ENCODE measurements at places on chromosomes 6 and 20.

GRCh38 chr6:72522735-72523141 is 99.1 kb upstream of the KCNQ5 start:
- no peak for DNase-seq

- DNase-seq: peak; percentile 41
Measured at GRCh38 chr6:45419571-45420082, 41.9 kb upstream of the SUPT3H start.

GRCh38 chr6:167778497-167779128 is 48.1 kb upstream of the AFDN start:
- no peak for DNase-seq

GRCh38 chr20:35541118-35541782 is 628 bp upstream of the ERGIC3 start:
- DNase-seq: no peak

- DNase-seq: no peak
Measured at GRCh38 chr6:49835140-49835539, 31.2 kb downstream of the CRISP1 start.

- no peak for DNase-seq
Measured at GRCh38 chr6:145032562-145033145, 702.7 kb downstream of the EPM2A start.

- peak; percentile 57 for DNase-seq
Measured at GRCh38 chr20:63178889-63179686, 36.8 kb downstream of the YTHDF1 start.

GRCh38 chr6:111276736-111277135 is 189.4 kb downstream of the SLC16A10 start:
- no peak for DNase-seq

DNA sequence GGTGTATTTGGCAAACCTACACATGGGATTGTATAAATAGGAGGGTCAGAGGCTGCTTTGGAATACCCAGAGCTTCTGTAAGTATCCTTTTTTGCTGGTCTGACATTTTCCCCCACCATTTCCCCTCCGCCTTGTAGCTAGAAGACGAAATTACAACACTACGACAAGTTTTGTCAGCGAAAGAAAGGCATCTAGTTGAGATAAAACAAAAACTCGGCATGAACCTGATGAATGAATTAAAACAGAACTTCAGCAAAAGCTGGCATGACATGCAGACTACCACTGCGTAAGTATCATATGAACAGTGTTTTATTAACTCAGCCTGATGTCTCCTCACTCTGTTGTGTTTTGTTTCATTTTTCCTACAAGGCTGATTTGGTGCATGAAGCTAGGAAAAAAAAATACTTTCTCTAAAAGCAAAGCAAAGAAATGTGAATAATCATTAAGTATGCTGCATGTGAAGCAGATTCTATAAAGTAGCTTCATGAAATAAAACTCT is 72.7 kb downstream of the HDDC2 start:
- no peak for DNase-seq

GRCh38 chr20:33079259-33079658 is at the start of gene BPIFB4:
BPIFB4 (plus strand) TSS chr20:33079643; CDS start chr20:33081527, 1,884 bp downstream.
- DNase-seq: no peak

GRCh38 chr20:1166948-1167720 is 17.6 kb downstream of the TMEM74B start:
- no peak for DNase-seq

GRCh38 chr6:135851442-135852271 is at the start of gene PDE7B:
PDE7B (plus strand) TSS chr6:135851701.
- DNase-seq: no peak

GRCh38 chr6:137001299-137001976 is 43.3 kb downstream of the IL20RA start:
- no peak for DNase-seq

DNA sequence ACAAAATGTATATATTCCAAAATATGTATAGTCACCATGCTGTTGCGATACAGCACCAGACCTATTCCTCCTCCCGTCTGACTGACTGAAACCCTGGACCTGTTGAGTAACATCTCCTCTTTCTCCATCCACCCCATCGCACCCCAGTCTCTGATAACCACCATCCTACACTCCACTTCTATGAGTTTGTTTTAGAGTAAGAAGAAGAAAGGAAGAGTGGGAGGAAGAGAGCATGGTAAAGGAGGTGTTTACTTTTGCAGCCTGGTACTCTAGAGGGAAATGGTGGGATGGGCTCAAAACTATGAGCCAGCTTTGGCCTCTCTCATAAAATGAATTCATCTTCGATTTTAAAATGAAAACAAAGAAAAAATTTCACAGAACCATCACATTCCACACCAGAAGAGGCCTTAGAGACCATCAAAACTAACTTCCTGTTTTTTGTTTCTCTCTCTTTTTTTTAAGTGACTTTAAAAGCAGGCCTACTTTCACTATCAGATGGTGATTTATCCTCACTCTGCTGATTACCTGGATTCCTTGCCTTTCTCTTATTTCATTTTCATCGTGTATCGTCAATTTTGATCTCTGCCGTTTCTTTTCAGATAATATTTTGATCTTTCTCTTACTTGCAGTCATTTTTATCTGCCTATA is 16.8 kb upstream of the FUCA2 start:
- DNase-seq: no peak

DNA sequence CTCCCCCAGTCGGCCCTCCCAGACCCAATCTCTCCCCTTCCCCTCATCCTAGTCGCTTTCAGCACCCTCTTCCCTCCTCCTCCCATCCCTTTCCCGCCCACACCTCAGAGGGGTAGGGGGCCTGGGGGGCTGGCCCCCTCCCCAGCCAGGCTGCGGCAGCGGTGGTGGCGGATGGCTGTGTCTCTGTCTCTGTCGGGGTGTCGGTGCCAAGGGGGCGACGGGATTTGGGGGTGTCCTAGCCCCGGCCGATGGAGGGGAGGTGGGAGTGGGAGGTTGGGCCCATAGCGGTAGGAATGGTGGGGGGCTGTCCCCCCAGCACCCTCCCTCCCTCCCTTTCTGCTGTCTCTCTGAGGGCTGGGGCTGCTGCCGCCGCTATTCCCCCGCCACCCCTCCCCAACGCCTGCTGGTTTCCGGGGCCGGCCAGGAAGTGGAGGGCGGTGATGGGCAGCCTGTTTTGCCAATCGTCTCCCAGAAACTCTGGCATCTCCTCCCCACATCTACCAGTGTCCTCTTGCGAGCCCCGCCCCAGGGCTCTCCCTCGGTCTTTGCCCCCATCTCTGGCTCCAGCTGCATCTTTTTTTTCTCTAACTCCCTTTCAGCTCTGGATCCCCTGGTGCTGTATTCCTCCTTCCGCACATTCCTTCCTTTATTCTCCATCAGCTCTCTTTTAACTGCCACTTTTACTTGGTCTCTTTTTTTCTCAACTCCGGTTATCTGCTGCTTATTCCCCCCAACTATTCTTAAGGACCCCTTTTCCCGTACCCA is at the start of gene AGPAT1:
Gene AGPAT1, minus strand, starts transcription at position 374 of the 765 bp plus-strand sequence. CDS start 4,588 bp downstream, outside the sequence.
- peak; percentile 98 for DNase-seq

DNA sequence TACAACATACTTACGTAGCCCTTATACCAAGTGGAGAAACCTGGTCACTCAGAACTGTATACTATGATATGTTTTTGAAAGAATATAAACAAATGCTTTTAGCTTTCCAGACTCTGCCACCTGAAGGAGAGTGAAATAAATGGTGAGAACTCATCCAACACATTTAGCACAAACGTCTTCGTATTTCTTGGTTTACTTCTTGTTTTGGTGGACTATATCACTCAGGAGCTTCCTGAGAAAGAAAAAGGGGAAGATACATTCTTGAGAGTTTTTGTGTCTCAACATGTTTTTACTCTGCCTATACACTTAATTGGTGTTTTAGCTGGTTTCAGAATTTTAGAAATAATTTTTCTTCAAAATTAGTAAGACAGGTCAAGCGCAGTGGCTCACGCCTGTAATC is 19.4 kb upstream of the CTAGE9 start:
- no peak for DNase-seq

GRCh38 chr6:30452736-30453507 is 36.4 kb upstream of the HLA-E start:
- no peak for DNase-seq

DNA sequence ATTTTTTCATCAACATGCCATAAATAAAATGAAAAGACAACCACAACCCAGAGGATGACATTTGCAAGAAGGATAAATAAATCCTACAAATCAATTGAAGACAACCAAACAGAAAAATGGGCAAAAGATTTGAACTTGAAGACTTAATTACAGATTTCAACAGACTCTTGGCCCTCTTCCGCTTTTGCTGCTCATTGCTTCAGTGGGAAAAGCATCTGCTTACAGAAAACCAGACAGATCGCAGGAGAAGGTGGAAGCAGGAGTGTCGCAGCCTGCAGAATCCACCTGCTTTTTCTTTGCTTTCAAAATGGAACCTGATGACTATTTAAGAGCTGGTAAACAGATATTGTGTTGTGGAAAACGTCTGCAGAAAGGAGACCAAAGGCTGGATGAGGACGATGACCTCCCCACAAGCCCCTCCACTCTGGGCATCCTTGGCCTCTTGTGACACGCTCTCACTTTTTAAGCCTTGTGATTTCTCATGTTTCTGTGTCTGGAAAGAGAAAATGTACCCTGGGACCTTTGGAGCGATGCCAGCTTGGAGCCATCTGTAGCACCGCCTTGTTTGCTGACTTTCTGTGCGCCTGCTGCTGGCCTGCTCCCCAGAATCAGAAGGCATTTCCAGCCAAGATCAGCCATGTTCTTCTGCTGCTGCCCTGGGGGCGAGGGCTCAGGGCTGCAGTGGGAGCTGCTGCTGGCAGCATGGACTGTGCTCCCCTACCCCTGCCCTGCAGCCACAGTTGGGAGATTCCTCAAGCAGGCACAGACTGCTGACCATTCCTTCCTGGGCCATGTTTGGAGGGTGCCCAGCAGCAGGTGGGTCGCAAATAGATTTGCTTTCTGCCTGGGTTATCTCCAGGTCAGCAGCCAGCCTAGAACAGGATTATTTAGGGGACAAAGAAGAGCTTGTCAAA is 3.6 kb upstream of the CSTL1 start:
- DNase-seq: no peak

GRCh38 chr6:123640567-123641187 is 3.9 kb upstream of the TRDN start:
- DNase-seq: no peak

DNA sequence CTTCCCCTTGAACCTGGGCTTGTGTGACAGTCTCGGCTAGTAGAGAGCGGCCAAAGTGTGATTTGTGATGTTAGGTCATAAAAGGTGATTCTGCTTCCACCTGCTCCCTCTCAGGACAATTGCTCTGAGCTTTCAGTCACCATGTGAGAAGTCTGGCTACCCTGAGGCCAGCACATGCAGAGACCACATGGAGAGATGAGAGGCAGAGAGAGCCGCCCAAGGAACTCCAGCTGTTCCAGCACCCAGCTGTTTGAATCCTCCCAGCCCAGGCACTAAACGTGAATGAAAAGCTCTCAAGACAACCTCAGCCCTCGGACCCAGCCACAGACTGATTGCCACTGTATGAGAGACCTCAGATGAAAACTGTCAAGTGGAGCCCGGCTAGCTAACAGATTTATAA is 143.4 kb upstream of the EEF1E1 start:
- no peak for DNase-seq

DNA sequence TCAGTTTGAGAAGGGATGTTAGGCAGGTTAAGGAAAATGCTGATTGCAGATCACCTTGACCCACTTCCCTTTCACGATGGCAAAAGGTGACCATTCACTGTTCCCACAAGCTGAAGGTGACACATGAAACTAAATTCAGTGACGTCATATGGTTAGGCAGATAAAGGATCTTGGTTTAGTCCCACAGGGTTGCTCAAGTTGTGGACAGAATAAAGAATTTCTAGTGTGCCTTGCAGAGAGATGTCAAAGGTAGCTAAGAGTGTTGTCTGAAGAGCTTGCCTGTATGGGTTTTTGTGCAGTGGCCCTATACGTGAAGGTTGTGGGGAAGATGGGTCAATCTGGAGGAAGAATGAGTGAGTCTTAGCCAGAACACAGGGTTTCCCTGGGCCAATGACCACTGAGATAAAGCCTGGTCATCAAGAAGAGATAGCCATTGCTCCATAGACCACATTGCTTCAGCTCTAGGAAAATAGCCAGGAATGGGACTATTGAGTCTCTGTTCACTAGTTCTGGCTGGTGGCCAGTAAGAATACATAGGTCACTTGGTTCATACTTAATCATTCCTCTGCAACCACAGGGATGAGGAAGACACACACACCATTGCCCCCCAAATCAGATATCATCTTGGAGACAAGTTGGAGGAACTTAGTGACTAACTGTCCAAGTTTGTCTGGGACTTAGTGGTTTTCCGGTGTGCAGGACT is 148.5 kb upstream of the ATXN1 start:
- no peak for DNase-seq

DNA sequence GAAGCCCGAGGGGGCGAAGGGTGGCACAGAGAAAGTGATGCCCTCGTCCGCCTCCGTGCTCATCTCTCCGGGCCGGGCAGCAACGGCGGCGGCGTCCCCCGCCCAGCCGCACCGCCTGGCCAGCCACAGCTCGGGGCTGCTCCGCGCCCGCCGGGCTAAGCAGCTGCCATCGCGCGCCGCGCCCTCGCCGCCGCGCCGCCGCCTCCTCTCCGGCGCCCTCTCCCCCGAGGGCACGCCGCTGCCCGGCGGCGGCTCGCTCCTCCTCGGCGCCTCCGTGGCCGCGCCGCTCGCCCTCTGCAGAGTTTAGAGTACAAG is 225 bp downstream of the MAP3K5 start:
- no peak for DNase-seq

DNA sequence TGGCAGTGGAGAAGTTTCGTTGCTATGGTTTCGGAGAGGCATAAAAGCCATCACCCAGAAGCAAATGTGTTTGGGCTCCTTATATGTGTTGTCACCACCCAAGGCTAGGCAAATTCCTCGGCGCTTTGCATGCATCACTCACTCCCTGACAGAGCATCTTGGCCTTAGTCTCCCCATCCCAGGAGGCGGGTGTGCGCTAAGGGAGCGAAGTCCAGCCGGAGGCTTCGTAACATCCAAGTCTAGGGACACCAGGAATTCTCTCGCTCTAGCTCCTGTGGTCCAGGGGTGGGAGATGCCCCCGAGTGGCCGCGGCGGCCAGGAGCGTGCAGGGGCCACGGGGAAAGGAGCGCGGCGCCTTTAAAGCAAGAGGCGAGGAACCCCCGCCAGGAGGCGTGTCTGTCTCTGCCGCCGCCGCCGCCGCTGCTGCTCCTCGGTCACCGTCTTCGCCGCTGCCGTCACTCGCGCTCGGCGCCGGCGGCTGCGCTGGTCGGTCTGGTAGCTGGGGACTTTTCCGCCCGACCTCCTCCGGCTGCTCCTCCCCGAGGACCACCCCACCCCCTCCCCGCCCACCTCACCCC is at the start of gene GRIK2:
Gene GRIK2, plus strand, starts transcription at position 458 of the 578 bp plus-strand sequence.
- DNase-seq: no peak

GRCh38 chr6:106666282-106667021 is 37.1 kb downstream of the QRSL1 start:
- DNase-seq: no peak

- no peak for DNase-seq
Measured at GRCh38 chr6:131733376-131734016, 22.7 kb upstream of the CTAGE9 start.
